Myocyte (in vitro differentiated cells): ENCODE measurements at places on chromosomes 5 and 9. TPM values are rescaled to one million over a fixed set of nuclear protein-coding genes. Genes with fewer than 3 reads are reported as not detected.

PCDHB4 gene
- total RNA-seq = 6.6 and 7.1 TPM in 2 replicates

AGXT2 gene
- not detected in 2 replicates for total RNA-seq

HSDL2 gene
- total RNA-seq = 41.3 and 58.5 TPM in 2 replicates

RFESD gene
- total RNA-seq = 1.2 and 1.9 TPM in 2 replicates

NR4A3 gene
- total RNA-seq = 0.05 and 0.26 TPM in 2 replicates

SEMA6A gene
- 0.27 and 0.99 TPM in 2 replicates for total RNA-seq

SLC36A2 gene
- not detected in 2 replicates for total RNA-seq

SGTB gene
- 8.7 and 24.7 TPM in 2 replicates for total RNA-seq

PLAC8L1 gene
- total RNA-seq = 0.88 TPM in 1 of 2 replicates, not detected in the other

HOMER1 gene
- total RNA-seq = 22.4 and 24.6 TPM in 2 replicates

TSSK1B gene
- not detected in 2 replicates for total RNA-seq

LCN12 gene
- total RNA-seq = 0.10 and 0.27 TPM in 2 replicates

ADAMTS6 gene
- total RNA-seq = 13.2 and 17.0 TPM in 2 replicates

HMCN2 gene
- 0.13 and 0.21 TPM in 2 replicates for total RNA-seq

TAS2R1 gene
- not detected in 2 replicates for total RNA-seq

FOXD4 gene
- total RNA-seq = 0.16 and 0.19 TPM in 2 replicates
